Activated CD4-positive, alpha-beta memory T cell treated with anti-CD3 and anti-CD28 coated beads for 36 hours (primary cell): ENCODE measurements at places on chromosomes 7 and 10.
A peak's percentile ranks its signal among the peaks of the same experiment; 100 is the strongest.

DNA sequence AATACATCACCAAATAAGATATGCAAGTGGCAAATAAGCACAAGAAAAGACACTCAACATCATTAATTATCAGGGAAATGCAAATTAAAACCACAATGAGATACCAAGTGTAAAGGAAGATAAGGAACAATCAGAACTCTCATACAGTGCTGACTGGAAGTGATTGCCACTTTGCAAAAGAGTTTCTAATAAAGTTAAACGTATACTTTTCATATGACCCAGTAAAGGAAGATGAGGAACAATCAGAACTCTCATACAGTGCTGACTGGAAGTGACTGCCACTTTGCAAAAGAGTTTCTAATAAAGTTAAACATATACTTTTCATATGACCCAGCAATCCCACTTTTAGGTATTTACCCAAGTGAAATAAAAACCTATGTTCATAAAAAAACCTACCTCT lies 12.2 kb upstream of the JMJD1C start:
- DNase-seq = no peak

GRCh38 chr7:25031432-25031831 lies 51.5 kb upstream of the OSBPL3 start:
- DNase-seq = no peak

DNA sequence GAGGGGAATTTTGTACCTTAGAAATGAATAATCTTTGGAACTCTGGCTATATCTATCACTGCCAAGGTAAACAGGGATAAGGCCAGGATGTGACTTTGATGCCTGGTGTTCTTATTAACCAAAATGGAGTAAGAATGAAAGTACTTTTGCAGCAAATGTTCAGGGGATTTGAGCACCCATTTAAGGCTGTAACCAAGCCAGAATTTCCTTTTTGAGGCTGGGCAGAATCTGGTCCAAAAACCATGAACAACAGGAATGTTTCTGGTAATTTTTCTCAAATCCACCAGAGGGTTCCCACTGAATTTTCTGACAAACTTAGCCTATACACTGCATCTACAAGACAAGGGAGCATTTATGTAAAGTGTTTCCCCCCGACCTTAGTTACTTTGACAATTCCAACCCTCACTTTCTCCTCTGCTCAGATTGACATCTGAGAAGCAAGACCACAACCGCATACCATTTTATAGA lies 120.6 kb downstream of the BAMBI start:
- DNase-seq = no peak

GRCh38 chr7:149048805-149049204 lies 20.5 kb upstream of the PDIA4 start:
- DNase-seq = no peak

- DNase-seq = no peak
These were observed 78.7 kb upstream of the PPP2R2D start for GRCh38 chr10:131822013-131822691.

DNA sequence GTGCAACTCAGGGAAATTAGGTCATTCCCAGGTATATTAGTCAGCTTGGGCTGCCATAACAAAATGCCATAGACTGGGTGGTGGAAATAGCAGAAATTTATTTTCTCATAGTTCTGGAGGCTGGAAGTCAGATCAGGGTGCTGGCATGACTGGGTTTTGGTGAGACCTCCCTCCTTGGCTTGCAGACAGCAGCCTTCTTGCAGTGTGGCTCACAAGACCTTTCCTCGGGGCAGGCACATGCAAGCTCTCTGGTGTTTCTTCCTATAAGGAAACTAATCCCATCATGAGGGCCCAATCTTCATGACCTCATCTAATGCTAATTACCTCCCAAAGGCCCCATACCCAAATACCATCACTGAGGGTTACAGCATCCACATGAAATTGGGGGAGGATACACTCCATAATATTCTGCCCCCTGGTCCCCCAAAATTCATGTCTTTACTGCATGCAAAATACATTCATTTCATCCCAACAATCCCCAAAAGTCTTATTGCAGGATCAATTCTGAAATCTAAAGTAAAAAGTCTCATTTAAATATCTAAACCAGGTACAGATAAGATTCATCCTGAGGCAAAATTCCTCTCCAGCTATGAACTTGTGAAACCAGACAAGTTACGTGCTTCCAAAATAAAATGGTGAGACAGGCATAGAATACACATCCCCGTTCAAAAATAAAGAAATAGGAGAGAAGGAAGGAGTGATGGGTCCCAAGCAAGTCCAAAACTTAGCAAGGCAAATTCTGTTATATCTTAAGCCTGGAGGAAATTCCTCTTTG lies 17.4 kb upstream of the CBLL1 start:
- no peak for DNase-seq

GRCh38 chr10:88932539-88933256 lies 19.9 kb downstream of the ACTA2 start:
- peak; percentile 44 for DNase-seq

DNA sequence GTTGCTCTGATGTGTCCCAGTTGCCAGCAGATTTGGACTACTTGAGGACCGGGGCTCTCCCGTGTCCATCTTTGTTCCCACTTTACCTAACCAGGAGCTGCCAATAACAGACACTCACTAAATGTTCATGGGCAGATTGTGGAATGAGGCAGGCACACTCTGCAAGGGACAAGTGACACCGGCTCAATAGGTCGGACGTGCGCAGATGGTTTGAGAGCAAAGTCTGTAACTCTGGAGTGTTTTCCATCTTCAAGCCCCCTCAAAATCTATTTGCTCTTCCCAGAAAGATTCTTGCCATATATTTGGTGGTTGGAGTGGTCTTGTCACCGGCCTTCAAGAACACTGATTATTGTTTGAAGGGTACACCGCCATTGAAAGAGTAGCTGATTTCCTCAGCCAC lies 47.2 kb downstream of the THNSL1 start:
- no peak for DNase-seq

- no peak for DNase-seq
These were observed 178.3 kb downstream of the SEM1 start for GRCh38 chr7:96531331-96531730.

DNA sequence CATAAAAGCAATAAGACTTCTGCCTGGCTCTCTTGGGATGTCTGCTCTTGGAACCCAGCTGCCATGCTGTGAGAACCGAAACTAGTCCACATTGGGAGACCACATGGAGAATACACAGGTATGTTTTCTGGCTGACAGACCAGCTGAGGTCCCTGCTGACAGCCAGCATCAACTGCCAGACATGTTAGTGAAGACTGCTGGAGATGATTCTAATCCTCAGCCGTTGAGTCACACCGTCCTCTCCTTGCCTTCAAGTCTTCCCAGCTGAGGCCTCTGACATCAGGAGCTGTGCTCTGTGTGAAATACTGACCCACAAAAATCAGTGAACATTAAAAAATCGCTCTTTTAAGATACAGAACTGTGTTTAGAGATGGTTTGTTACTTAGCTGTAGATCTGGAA lies 36.9 kb upstream of the AGR2 start:
- DNase-seq = no peak
